ENCODE measurements at places on chromosomes 5 and 9.

GRCh38 chr5:372556-372995, 51.1 kb downstream of the AHRR start:
- no peak for DNase-seq

DNA sequence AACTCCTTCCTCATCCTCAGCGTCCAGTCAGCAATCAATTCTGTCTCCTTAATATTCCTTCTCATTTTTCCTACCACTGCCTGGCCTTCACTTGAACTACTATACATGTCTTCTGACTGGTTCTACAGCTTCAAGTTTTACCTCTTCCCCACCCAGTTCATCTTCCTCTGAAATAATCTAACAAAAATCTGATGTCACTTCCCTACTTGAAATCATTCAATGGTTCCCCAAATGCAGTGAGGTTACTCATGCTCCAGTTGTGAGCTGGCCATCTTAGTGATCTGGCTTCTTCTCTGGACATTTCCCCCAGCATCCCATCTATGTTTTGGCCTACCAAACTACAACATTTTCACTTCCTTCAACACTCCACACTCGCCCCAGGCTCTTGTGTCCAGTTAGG, 14.9 kb upstream of the TMEM267 start:
- DNase-seq: no peak

DNA sequence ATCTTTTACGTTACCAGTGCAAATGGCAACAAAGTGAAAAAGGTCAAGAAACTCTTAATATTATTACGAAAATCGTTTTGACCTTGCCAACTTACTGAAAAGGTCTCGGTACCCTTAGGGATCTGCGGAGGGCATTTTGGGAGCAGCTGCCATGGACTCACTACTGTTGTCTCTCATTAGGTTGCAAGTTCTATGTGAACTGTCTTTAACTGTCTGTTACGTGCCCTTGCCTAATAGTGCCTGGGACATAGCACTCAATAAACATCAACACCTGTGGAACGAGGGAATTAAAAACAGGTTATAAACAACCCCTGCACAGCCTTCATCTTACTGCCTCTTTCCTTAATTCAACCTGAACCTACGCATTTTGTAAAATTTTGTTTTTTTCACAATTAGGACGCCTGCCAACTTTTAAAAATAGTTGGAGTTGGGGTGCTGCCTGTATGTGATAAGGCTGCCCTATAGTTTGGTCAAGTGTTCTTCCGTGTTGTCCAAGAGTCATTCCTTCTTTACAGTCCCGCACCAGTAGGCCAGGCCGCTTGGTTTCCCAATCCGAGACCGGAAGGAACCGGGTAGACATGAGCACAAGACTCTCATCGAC, 527 bp upstream of the SREK1 start:
- DNase-seq: no peak

- DNase-seq: no peak
Observed at GRCh38 chr5:75189353-75189752, 47.3 kb downstream of the ANKRD31 start.

DNA sequence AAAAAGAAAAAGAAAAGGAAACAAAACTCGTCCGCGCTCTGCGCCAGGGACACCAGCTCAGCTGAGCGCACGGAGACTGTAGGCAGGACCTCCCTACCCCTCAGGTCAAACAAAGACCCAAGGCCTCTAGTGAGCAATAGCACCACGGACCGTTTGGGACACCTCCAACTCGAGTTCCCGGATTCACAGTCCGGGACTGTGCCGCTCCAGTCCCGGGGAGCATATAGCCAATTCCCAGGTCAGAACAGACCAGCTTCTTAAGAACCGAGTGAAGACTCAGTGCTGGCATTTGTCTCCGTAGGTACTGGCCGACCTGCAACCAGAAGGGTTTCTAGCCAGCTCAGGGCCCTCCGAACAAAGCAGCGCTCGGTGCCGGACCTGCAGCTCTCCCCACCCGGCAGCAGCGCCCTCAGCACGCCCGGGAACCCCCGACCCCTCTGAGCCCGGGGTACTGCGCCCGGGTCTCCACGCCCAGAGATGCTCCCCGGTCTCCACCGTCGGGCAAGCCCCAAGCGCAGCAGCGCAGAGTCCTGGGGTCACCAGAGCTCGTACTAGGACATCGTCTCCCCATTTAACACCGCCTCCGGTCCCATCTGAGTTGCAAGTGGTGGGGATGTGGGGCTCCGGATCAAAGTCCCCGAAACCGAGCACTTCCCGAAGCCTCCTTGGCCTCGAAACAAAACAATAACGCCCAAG, 591 bp downstream of the ABCA1 start:
- no peak for DNase-seq
